SJCRH30 (cell line): ENCODE measurements at places on chromosomes 12 and 14.

DNA sequence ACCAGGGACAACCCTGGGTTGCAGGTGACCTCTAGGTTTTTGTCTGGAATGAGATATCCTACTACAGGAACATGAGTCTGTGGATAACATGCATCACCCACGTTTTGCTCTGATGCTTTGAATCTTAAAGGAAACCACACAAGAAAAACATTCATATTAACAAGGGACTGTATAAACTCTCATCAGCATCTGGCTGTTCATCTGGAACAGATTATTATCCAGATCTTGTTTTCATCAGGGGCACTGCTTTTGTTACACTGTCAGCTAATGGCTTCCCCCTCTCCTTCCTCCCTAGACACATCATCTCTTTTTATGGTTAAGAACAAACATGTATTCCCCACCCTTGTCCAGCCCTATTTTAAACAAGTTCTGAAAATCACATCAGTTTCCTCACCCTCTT lies 1095.7 kb downstream of the AACS start:
- no peak for DNase-seq

- DNase-seq = no peak
These were observed 1.8 kb downstream of the KIF26A start for GRCh38 chr14:104140213-104140462.

- no peak for DNase-seq
These were observed 2.9 kb downstream of the TMEM121 start for GRCh38 chr14:105529319-105529568.

GRCh38 chr14:61963926-61964325 lies 201.7 kb downstream of the SNAPC1 start:
- no peak for DNase-seq
